ENCODE measurements at places on chromosomes 3 and 15. TPM values are rescaled to one million over a fixed set of nuclear protein-coding genes. Genes with fewer than 3 reads are reported as not detected.

The RPL39L gene
- 11.8 TPM for total RNA-seq

The EXD1 gene
- 0.09 TPM for total RNA-seq

The NMD3 gene
- total RNA-seq, result 74.4 TPM

The TMEM108 gene
- total RNA-seq, result 9.1 TPM

The IL17RE gene
- total RNA-seq, result 0.18 TPM

The GOLGA6L7 gene
- total RNA-seq, result not detected
